ENCODE measurements at places on chromosomes 5 and 9.

- ATAC-seq, result peak; percentile 84
These were observed 1149.0 kb downstream of the EFNA5 start for GRCh38 chr5:106521701-106522100.

DNA sequence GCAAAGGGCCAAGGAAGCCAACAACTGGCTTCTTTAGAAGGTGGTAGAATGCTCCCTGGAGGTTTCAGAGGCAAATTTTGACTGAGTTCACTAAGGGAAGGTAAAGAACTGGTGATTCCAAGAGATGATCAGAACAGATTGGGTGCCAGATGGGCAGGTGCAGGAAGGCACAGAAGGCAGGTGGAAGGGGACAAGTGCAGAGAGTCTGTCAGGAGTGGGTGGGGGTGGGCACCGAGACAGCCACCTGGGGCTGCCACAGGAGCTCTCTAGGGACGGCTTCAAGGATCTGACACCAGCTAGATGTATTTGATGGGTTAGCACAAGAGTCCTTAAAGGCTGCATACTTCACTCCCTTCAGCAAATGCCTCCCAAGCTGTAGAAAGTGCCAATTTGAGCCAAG, 207.3 kb downstream of the PTTG1 start:
- no peak for ATAC-seq

- no peak for ATAC-seq
These were observed 155.1 kb downstream of the NR3C1 start for GRCh38 chr5:143248391-143248790.

DNA sequence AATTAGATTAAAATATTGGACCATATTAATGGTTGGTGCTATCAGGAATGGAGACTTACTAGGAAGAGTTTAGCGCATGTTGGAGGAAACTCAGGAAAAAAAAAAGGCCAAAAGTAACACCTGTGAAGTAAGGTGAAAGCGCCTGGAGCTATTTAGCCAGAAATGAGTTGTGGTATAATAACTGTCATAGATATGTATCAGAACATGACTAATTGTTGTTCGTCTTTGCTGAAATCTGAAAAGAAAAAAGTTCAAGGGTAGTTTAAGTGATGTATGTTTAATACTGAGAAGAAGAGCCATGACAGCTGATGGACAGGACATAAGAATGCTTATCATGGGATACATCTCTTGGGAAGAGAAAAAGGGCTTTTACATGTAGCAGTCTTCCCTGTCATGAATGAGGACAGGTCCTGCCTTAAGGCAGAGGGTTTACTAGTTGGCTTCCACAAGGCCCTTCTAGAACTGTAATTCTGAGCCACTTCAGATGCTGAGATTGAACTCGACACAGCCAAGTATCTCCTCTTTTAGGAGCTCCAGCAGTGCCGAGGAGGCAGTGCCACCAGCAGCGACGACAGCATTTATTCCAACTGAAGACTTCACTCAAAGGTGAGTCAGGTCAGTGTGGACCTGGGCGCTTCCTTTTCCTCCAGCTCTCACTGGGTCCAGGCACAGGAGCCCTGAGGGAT, 940 bp upstream of the CAMK4 start:
- ATAC-seq, result no peak

GRCh38 chr9:4615251-4615650, 46.8 kb upstream of the PLPP6 start:
- no peak for ATAC-seq

DNA sequence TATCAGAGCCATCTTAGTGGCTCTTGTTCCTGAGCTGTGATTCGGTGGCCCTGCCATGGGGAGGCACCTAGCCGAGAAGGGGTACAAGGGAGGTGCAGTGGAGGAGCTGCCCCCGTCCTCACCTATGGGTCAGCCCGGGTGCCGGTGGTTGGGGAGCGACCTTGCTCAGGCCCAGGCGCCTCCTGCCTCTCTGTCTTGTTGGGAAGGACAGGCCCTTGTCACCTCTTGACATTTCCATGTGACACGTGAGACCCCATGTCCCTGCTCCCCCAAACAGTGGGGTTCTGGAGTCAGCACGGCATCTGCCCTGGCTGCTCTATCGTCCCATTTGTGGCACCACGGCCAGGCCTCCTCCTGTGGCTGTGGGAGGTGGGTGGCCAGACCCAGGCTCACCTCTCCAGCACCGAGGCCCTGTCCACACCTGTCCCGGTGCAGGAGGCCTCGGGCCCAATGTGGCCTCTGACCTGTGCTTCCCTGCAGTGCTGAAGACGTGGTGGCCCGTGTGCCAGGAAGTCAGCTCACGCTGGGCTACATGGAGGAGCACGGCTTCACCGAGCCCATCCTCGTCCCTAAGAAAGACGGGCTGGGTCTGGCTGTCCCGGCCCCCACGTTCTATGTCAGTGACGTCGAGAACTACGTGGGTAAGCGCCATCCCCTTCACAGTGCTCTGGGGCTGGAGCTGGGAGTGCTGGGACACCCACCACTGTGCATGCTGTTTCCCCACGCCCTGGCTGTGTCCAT, 68.9 kb downstream of the PHF2 start:
- no peak for ATAC-seq

- peak; percentile 78 for ATAC-seq
These were observed 108.7 kb downstream of the RXRA start for GRCh38 chr9:134434894-134435506.

DNA sequence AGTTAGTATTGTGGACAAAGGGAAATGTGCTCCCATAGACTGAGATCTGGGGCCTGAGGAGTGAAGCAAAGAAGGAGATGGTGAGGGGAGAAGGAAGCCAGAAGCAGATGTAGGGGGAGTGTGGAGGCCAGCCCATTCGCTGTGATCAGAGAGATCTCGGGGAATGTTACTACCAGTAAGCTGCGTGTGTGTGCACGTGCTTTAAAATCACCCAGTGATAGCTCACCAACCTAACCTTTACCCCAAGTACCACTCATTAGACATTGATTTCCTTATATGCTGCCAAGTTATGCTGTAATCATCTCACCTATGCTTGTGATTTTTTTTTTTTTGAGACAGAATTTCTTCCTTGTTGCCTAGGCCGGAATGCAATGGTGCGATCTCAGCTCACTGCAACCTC, 659.1 kb downstream of the IRX1 start:
- ATAC-seq, result no peak

DNA sequence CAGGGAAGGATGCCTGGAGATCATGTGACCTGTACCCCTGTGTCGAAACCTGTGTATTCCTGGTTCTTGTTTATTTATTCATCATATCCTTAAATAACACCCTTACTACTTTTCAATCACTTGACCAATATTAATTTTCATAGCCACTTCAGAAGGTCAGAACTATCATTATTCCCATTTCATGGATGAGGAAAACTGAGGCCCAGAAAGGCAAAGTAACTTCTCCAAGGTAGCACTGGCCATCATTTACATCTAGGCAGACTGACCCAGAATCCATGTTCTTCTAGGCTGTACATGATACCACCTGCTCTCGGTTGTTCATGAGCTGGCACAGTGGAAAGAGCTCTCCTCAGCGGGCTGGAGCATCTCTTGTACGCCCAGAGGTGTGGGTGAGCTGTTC, 49.4 kb downstream of the KCNIP1 start:
- no peak for ATAC-seq

- ATAC-seq, result no peak
These were observed 7.7 kb downstream of the FAM219A start for GRCh38 chr9:34450644-34451043.

- no peak for ATAC-seq
These were observed 67.2 kb downstream of the KIF4B start for GRCh38 chr5:155080721-155081120.

- no peak for ATAC-seq
These were observed 160.7 kb upstream of the MEF2C start for GRCh38 chr5:89043676-89044075.

Measured in motor neuron (in vitro differentiated cells).